ENCODE measurements at places on chromosomes 11 and 22.

- DNase-seq: no peak
These were observed 126.4 kb upstream of the C11orf58 start for GRCh38 chr11:16611926-16612565.

- DNase-seq: no peak
These were observed 2.9 kb downstream of the SLC16A8 start for GRCh38 chr22:38080850-38081635.

DNA sequence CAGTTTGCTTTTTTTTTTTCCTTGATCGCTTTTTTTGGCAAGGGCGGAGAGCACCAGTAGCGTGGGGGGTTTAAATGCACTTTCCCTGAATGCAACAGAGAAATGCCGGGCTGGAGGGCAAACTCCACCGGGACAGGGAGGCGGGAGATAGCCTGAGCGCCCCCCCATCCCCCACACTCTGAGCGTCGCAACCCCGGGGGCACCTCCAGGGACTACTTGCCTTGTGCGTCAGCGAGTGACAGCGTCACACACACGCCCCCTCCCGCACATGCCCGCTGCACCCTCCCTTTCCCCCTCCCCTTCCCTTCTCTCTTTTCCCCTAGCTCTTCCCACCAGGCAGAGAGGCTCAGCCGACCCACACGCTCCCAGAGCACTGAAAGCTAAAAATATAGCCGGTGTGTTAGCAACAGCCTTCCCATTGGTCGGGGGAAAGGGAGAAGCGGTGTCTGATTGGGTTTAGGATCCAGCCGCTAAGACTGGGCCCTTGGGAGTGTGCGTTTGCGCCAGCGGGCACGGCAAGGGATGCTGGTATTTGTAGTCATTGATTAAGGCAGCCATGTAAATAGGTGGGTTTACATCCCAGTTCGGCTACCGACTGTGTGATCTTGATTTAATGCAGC is 1.7 kb upstream of the TOB2 start:
- peak; percentile 82 for DNase-seq

DNA sequence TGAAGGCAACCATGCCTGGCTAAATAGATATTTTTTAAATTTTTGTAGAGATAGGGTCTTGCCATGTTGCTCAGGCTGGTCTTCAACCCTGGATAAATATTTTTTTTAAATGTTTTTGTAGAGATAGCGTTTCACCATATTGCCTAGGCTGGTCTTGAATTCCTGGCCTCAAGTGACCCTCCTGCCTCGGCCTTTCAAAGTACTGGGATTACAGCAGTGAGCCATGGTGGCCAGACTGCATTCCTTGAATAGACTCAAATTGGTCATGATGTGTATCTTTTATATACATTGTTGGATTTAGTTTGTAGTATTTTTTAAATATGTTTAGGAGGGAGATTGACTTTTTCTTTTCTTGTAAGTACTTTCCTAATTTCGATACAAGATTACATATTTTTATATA is 325.7 kb upstream of the C11orf87 start:
- no peak for DNase-seq

GRCh38 chr11:111540114-111540936 is at the start of gene LAYN:
Gene LAYN, plus strand, starts transcription at chr11:111540720. Its CDS starts 124 bp downstream, at chr11:111540844.
- DNase-seq: no peak

DNA sequence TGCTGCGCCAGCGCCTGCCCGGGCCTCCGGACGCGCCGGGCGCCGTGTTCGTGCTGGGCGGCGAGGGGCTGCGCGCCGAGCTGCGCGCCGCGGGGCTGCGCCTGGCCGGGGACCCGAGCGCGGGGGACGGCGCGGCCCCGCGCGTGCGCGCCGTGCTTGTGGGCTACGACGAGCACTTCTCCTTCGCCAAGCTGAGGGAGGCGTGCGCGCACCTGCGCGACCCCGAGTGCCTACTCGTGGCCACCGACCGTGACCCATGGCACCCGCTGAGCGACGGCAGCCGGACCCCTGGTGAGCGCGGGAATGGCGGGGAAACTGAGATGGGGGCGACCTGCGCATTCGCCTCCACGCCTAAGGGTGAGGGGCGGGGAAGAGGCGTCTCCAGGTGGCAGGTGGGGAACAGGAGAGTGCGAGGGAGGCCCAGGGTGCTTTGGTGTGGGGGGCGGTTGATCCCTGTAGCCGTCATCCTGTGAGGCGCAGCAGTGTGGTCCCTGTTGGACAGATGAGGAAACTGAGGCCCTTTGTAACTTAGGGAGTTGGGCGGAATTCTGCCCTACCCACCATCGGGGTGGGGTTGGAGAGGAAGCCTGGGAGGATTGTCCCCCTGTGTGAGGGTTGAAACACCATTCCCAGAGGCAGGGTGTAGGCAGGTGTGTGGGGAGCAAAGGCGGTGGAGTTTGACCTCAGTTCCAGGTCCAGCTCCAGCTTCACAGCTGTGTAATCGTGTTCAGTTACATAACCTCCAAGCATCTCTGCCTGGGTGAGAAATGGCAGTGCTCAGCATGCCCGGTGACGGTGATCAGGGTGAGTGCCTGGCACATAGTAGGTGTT is 758 bp downstream of the PDXP start:
- DNase-seq: no peak

Data from NCI-H187 (cell line).